ENCODE measurements at places on chromosomes 5 and 9. TPM values are rescaled to one million over a fixed set of nuclear protein-coding genes. Genes with fewer than 3 reads are reported as not detected.

- DNase-seq: no peak
Measured at GRCh38 chr5:108634010-108634616, 113.6 kb upstream of the FER start.

DNA sequence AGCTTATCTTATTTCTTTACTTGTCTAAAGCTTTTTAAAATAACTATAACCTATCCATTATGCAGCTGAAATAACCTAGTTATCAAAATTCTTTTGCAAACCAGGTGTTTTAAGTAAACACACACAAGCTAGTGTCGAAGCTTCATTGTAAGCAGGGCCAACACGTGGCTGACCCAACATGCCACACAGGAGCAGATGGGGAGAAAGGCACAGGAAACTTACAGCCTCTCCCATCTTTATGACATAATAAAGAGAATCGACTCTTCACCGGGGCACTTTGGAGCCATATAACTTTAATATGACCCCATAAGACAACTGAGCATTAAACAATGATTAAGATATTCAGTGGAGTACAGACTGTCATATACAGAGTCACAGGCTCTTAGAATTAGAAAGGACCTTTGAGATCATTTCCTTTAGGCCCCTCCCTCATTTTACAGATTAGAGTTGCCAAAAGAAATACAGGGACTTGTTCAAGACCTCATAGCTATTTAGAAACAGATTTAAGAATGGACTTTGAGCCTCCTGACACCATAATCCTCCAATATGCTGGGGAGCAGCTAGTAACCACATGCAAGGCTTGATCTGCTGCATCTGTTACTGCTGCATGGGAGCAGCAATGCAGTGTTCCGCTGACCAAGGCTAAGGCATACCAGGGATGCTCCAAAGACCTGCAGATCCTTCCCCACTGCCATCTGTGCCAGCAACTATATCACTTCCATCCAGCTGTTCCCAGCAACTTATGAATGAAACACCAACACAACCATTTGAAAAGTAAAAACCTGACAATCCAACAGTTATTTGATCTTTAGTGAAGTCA is 75.4 kb downstream of the RASEF start:
- DNase-seq: no peak

GRCh38 chr5:171647043-171647903 is 138.3 kb upstream of the SMIM23 start:
- no peak for DNase-seq

DNA sequence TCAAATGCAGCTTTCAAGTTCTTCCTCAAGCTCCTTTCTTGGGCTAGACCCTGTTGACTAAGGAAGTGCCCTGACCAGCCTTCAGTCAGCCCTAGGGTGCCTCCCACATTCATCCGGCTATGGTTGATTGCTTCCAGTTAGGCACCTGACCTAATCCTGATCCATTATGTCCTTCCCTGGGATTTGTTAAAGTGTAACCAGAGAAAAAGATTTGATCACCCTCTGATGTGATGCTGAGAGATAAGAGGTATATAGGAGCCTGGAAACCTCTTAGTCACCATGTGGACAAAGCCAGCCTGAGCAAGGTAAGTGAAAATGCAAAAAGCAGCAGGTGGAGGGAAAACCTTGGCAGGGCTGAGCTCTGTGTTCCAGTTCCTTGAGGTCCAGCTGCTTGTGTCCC is 178.8 kb upstream of the ERCC6L2 start:
- no peak for DNase-seq

DNA sequence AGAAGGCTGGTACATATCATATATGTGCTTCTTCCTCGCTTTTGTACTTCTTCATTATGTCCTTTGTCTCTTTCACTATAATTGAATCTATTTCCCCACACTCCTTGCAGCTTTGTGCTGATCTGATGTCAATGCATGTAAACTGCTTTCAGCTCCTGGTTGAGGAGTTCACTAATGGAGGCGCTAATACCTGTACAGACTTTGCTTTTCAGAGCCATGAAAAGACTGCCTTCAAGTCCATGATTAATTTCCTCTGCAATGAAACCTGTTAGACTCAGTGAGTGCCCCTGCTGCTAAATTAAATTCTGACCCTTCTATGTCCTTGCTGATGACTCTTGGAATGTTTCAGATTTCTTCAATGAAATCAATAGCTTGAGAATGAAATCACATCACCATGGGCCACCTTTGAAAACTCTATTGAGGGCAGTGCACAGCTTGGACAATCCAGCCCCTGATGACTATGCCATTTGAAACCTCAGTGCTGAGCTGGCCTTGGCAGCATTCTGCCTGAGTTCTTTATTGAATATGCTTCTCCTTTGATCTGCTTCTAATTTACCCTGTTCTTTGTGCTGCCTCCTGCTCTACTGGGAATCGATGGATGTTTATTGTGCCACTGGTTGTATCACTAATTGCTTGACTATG is 358.2 kb upstream of the DMAC1 start:
- no peak for DNase-seq

- no peak for DNase-seq
Measured at GRCh38 chr9:111966861-111967291, 70.3 kb downstream of the UGCG start.

CMYA5 gene
- 14.7 TPM for polyA plus RNA-seq

SEMA4D gene
- 24.5 TPM for polyA plus RNA-seq

- no peak for DNase-seq
Measured at GRCh38 chr5:18653216-18653752, 1019.0 kb downstream of the TAF11L14 start.

PAIP2 gene
- polyA plus RNA-seq: 142 TPM
